Activated naive CD4-positive, alpha-beta T cell (primary cell): ENCODE measurements at places on chromosomes 6 and 20.

DNA sequence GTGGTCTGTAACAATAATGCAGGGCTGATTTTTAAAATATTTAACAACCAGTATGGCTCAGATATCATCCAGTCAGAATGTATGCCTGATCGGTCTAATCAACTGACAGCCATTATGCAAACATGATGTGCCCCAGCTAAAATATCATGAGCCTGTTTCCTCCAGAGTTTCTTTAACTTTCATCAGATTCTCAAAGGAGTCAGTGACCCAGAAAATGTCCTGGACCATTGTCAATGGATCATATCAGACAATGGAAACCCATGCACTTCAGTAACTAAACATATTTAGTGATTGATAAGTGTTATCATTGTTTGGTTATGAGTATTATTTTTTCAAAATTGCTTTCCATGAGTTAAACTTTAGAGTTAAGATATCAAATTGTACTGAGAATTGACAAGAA, 173.5 kb downstream of the LMBRD1 start:
- no peak for DNase-seq

DNA sequence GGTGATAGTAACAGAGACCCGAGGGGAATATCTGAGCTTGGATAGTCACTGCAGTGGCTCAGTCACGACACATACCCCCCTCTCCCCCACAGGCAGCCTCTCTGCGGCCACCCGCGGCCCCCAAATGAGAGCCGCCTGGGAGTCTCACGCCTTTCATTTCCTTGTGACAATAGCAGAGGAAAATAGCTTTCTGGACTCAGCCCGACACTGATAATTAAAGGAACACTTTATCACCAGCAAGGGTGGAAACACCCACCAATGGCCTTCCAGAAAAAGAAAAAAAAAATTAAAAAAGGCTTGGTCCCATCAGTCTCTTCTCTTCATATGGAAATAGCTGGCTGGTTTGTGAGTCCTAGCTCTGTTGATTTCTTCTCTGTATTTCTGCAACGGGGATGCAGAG, 35.1 kb upstream of the KCNG1 start:
- DNase-seq: no peak

DNA sequence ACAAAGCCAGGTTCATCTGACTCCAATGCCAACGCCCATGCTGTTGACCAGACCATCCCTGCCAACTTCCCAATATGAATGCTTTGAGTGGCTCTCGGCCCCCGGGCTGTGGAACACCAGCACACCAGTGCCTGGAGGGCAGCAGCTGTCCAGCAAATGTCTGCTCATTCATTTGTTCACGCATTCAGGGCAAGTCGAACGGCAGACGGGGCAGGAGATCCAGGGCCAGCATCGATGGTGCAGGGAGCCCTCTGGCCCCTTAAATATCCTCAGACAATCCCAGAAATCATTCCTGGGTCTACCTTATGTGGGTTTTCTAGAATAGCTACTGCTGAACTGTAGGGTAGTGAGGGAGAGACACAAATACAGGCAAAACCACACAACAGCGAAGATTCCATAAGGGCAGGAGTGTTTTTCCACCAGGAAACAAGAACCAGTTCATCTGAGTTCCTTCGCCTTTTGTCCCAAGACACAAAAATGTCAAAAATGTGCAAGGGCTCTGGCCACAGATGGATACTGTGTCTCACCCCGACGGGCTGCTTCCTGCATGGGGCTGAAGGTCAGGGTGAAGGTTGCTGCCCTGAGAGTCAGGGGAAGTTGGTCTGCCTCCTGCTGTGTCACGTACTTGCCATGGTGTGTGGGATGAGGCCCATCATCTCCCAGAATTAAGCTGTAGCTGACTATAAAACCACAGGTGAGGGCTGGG, 15.5 kb downstream of the RIPOR3 start:
- DNase-seq: no peak

DNA sequence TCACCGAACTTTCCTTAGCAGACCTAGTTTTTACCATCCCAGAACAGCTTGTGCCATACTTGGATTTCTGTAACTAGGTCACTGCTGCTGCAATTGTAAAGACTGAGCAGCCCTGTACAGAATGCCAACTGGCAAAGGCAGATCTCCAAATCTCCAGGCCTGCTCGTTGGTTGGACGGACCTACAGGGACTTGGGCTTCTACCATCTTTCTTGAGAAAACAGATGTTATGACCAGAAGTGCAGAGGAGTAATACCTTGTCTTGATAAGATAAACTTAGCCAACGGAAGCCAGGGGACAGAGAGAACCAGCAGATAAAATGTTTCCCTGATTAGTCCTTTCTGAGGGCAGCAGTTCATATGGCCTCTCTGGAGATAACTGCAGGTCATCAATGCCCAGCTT, 304.1 kb downstream of the RFPL4B start:
- no peak for DNase-seq

GRCh38 chr6:140344142-140344913, 969.9 kb upstream of the CITED2 start:
- DNase-seq: no peak

GRCh38 chr6:166435574-166435973, 52.8 kb upstream of the MPC1 start:
- no peak for DNase-seq

- DNase-seq: no peak
These were observed 72.1 kb downstream of the NFATC2 start for GRCh38 chr20:51470499-51470820.

GRCh38 chr6:42025066-42025844, 25.1 kb upstream of the TAF8 start:
- DNase-seq: no peak

DNA sequence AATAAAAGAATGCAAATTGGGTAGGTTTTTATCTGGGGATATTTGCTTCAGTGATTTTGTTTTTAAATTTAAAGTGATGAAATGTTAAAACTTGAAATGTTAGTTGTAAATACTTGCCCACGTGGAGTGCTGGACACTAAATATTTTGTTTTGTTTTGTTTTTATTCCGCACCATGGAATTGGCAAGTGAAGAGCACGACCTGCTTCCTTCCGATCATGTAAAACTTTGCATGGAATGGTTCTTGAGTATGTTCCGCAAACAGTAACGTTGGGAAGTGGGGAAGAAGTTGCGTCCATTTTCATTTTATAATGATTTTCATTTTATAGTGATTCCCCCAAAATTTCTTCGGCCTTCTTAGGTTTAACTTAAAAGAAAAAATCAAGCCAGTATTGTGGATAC, 765 bp downstream of the IRAK1BP1 start:
- DNase-seq: no peak

GRCh38 chr6:158552055-158552795, 7.7 kb upstream of the TMEM181 start:
- DNase-seq: no peak

GRCh38 chr6:44481760-44482159, 94.3 kb downstream of the CDC5L start:
- DNase-seq: no peak

DNA sequence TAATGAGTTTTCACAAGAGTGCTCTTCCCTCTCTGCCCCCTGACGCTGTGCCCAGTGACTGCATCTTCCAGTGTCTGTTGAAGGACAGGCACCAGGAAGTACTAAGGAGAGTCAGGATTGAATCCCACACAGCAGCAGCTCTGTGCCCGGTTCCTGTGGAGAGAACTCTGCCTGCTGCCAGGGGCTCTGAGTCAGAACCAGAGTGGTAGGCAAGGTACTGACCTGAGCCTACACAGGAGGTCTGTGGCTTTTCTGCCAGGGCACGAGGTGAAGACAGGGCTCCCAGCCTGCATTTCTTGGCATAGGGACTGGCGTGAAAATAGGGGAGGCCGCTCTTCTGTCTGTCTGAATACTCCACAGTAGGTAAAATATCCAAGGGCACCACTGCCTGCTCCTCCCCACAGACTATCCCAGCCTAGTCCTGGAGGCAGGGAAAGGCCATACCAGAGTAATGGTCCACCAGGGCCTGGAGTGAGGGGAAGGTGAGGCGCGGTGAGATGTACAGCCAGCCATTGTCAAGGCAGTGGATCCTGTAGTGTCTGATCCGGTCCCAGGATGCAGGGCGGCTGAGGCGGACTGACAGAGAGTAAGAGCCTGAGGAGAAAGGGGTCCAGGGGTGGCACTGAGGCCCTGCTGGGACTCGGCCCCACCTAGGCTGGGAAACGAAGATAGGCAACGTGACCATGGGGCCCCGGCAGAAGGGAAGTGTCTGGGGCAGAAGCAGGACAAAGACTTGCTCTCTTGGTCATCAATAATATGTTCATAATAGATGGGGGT, 9.4 kb downstream of the RAB5IF start:
- DNase-seq: no peak

- DNase-seq: no peak
These were observed 7.4 kb upstream of the FGD2 start for GRCh38 chr6:36997811-36998722.

- no peak for DNase-seq
These were observed 236.2 kb downstream of the CD83 start for GRCh38 chr6:14353798-14354197.

DNA sequence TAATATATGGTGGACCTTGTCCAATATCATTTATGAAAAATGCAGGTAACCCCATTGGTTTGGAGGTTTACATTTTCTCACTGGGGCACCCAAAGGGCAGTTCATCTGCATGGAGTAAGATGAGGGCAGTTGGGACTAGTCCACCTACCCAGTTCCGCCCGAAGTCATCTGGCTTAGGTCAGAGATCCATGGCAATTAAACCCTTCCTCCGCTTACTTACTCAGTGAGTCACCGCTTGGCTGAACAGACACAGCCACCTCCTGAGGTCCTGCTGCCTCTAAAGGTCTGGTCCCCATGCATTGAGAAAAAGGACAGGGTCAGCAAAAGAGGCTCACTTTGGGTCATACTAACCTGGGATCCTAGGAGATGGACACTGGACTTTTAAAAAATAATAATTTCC, 102.9 kb upstream of the PRL start:
- DNase-seq: no peak

DNA sequence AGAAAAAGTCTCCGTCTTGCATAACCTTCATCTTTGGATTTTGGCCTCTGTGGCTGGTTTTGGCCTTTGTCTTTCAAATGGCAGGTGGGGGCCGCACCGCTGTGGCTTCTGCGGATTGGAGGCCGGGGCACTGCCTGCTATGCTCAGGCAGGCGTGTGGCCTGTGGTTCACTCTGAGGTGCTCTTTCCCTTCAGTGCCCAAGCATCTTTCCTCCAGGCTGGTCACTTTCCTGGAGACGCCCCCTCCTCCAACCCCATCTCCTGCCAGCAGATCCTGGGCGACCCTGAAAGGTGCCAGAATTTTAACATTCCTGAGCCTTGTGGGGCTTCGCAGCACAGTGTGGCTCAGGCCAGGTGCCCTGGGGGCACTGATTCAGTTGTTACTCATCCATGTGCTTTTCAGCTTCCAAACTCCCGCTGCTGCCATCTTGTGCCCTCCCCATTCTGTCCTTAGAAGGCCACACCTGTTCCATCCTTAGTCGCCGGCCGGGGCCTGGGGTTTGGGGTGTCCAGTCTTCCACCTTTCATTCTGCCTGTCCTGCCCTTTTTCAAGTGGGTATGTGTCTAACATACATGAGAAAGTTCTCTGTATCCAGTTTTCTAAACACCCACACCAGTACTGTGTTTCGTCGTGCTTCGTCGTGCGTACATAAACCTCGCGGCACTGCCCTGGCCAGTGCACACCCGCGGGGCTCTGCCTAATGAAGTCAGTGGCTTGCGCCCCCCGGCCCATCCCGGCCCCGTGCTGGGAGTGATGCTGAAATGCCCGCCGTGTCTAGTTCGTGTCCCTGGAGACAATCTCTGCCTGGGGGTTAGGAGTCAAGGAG, 12.1 kb downstream of the SS18L1 start:
- DNase-seq: no peak

DNA sequence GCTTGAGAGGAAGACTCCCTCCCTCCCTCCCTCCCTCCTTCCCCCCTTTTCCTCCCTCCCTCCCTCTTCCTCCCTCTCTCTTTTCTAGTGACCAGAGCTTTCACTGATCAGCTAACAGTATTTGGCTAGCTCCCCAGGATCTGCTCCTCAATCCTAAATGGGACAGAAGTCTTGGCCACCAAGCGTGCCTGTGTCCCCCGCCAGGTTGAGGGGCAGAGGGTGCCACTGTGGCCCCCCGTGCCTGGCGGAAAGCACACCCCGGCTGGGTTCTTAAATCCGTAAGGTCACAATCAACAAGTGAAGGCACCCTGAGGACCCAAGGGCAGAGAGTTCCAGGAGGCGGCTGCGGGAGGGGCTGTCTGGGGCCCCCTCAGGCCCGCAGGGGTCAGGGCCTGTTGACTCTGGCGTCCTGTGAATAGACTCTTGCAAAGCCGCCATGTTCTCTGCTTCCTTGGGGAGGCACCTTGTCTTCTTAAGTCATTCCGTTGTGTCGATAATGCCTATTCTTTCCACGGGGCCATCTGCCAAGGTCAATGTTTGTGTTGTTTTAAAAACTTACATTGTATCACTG, 38.9 kb upstream of the STX16 start:
- no peak for DNase-seq

GRCh38 chr6:74749211-74750147, 456.4 kb downstream of the COL12A1 start:
- DNase-seq: no peak

DNA sequence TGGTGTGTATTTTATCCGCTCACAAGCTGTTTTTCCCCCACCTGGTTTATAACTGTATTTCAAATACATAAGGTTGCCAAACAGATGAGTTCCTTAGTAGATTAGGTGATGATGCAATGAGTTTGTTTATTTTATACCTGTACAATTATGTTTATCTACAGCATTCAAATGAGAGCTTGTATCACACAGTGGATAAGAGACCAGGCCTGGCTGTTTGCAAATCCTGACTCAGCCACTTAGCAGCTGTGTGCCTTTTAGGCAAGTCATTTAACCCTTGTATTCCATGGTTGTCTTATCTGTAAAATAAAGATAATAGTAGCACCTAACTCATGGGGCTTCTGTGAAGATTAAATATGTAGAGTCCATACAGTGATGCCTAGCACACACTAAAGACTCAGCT, 143.7 kb downstream of the MOXD1 start:
- DNase-seq: no peak

DNA sequence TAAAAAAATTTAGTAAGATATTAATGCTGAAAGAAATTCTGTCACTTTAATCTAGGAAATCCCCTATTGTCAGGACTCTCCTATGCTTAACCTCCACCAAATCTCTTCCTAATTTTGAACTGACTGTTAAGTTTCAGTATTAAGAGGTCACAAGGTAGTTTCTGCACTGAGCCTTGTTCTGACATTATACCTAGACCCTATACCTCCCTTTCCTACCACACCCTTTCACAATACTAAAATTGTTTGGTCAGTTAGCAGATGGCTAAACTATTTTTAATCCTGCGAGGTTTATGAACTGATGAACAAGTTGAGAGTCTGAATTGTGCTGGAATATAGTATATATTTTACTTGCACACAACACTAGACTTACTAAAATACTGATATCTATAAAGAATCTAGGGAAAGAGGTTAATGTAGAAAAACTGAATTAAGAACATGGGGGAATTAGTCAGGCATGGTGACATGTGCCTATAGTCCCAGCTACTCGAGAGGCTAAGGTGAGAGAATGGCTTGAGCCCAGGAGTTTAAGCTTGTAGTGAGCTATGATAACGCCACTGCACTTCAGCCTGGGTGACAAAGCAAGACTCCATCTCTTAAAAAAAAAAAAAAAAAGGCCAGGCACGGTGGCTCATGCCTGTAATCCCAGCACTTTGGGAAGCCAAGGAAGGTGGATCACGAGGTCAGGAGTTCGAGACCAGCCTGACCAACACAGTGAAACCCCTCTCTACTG, 51.5 kb downstream of the HBS1L start:
- DNase-seq: no peak
